ENCODE measurements at places on chromosomes 13 and 19.

GRCh38 chr19:8576273-8576993 is 809 bp downstream of the MYO1F start:
- peak; percentile 49 for DNase-seq

DNA sequence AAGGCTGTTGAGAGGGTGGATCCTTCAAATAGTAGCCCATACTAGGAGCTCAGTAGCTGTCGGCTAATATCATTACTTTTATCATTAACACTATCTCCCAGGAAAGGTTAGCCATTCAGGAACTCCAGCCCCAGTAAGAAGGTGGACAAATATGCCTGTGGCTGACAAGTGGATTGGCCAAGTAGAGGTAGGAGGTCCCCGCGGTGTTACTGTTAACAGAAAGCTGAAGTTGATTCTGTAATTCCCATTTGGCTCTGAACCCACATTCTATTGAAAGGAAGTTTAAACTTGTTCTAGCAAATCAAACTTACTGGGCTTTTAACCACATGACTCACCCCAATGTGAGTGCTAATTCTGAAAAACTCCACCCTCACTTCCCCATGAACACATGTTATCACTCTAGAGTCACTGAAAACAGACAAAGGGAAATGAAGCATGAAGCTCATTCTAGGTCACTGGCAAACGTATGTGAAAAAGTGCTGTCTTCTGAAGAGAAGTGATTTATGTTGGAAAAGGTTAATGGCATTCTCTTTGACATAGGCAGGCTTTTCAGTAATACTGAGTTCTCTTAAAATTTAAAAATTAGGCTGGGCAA is 273.5 kb downstream of the FGF14 start:
- DNase-seq = no peak

GRCh38 chr19:50330365-50331078 is 1.3 kb upstream of the KCNC3 start:
- peak; percentile 93 for DNase-seq

DNA sequence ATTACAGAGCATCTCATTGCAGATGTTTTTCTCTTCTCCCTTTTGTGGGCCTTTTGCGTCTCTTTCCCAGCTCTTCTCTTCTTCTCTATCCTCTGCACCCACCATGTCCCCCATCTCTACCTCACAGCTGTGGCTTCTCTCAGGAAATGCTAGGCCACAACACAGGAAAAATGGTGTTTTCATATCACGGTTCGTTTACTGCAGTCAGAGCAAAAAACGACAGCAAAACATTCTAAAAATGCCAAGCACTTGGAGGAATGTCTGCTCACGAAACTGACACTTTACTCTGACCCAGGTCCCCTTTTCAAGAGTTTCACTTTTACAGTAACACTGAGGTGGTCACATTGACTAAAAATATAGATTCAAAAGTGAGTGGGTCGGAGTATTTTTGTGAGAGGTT is 152.2 kb downstream of the DCT start:
- peak; percentile 45 for DNase-seq

DNA sequence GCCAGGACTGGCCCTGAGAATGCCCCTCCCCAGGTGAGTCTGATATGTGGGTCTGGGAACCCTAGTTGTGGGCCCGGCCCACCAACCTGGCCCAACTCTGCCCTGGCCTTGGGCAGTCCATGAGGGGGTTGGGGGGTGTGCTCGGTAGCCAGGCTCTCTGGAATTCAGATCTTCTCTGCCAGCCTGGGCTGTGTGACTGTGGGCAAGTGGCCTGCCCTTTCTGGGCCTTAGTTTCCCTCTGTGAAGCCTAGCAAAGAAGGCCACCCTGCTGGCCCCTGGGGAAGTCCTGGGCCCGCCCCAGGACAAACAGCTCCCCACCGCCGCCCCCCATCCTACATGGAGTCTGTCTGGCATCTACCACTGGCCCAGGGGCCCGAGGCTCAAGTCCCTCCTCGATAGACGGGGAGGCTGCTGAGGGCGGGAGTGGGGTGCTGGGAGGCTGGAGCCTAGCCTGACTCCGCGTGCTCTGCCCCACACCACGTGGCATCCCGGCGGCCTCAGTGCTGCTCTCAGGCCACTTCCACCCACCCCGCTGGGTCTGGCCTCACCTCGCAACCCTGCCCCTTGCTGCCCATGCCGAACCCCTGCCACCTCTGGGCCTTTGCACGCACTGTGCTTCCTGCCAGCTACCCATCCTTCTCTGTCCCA is 8.3 kb upstream of the TBXA2R start:
- DNase-seq = no peak

DNA sequence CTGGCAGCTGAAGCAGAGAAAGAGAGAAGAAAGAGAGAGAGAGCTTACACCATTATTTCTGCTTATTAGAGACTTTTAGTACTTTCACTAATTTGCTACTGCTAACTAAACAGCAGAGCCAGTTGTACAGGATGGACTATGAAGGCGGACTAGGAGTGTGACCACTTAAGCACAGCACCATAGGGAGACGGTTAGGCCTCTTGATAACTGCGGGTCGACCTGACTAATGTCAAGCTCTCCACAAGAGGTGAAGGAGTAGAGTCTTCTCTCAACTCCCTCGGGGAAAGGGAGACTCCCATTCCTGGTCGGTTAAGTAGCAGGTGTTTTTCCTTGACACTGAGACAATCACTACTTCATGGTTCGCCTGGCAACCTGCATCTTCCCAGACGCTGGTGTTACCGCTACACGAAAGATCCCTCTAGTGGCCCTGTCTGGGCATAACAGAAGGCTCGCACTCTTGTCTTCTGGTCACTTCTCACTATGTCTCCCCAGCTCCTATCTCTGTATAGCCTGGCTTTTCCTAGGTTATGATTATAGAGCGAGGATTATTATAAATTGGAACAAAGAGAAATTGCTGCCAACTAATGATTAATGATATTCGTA is 5.3 kb upstream of the PSG7 start:
- DNase-seq = no peak

- no peak for DNase-seq
Measured at GRCh38 chr19:19176950-19177349, 6.9 kb upstream of the MEF2B start.

DNA sequence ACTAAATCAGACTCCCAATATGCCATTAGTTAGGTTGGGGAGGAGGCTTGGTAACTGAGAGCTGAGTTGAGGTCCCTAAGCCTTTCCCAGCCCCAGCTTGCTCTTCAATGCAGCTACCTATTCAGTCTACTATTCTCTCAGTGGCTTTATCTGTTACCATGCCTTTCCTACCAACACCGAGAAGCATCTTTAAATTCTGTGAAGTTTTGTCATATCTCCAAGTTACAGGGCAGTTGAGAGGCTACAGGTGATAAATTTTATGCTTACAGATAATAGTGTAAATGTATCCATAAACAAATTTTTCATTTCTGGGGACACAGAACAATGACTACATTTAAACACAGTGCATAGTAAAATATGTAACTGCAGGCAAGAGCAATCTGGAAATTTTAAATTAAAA is 110.6 kb downstream of the ELF1 start:
- DNase-seq = no peak

GRCh38 chr13:75195495-75196146 is 286.3 kb downstream of the TBC1D4 start:
- no peak for DNase-seq

GRCh38 chr13:69857183-69857821 is 250.3 kb upstream of the ATXN8OS start:
- peak; percentile 34 for DNase-seq

GRCh38 chr19:43467730-43468129 is 2.3 kb upstream of the LYPD3 start:
- no peak for DNase-seq

DNA sequence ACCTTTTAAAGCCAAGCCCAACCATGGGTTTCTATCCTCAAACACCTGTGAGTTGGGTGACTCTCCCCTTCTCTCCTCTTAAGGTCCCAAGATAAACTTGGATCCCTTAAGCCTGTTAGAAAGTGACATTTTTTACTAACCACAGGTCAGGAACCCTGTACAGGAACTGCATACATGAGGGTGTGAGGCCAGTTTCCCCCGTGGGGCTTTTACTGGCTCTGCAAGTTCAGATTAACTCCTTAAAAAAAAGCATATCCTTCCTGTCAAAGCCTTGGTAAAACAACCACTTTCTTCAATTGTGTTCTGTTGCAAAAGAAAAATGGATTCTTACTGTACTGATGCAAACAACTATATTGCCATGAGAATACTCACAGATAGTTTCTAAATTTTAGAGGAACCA is 2638.7 kb upstream of the PCDH20 start:
- DNase-seq = no peak

DNA sequence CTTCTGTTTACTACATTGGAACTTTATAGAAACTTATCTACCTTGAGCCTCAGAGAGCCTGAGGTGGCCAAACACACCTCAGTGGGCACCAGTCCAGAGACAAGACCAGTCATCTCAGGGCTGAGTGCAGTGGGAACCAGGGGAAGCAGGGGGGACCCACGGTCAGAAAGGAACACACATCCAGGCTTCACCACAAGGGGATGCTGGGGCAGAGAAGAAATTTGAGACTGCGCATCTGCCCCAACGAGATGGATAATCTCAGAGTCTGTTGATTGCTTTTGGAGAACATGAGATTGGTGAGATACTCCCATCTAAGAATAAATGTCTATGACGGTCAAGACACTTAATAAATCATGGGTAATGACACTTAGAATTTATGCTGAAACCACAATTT is 98.7 kb downstream of the DOCK9 start:
- no peak for DNase-seq

DNA sequence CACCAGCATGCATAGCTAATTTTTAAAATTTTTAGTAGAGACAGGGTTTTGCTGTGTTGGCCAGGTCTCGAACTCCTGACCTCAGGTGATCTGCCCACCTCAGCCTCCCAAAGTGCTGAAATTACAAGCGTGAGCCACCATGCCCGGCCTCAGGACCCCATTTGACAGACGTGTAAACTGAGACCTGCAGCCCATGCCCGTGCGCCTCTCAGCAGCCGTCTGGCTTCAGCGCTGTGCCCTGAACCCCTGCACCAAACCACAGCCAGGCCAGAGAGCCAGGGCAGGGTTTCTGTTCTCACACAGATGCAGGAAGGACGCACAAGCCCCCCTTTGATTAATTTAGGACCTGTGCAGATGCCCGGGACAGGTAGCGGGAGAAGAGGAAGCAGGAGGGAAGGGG is 7.3 kb upstream of the FFAR1 start:
- no peak for DNase-seq

GRCh38 chr13:97466722-97467121 is 32.8 kb downstream of the RAP2A start:
- DNase-seq = no peak

GRCh38 chr19:27746691-27747380 is 1466.1 kb downstream of the UQCRFS1 start:
- DNase-seq = no peak

DNA sequence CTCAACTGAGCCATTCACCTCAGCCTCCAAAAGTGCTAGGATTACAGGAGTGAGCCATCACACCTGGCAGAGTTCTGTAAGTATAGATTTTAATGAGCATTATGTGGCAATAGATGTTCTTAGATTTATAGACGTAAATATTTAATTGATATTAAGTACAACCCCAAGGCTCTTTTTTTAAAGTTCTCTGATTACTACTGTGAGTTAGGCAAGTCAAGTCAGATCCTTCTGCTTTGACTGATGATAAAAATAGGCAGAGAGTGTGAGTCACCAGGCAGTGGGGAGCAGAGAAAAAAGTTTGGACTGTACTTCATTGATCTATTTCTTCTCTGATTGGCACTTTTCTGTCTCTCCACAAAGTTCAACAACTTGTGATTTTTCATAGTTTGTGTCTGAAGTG is 1379.9 kb downstream of the UQCRFS1 start:
- DNase-seq = no peak

DNA sequence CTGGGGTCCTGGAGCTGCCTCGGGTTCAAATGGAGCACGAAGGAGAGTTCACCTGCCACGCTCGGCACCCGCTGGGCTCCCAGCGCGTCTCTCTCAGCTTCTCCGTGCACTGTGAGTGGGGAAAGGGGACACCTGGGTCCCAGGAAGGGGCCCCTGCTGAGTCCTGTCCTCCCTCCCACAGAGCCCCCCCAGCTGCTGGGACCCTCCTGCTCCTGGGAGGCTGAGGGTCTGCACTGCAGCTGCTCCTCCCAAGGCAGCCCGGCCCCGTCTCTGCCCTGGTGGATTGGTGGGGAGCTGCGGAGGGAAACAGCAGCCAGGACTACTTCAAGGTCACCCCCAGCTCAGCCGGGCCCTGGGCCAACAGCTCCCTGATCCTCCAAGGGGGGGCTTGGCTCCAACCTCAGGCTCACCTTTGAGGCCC is 11.0 kb upstream of the SIGLEC11 start:
- DNase-seq = no peak

- no peak for DNase-seq
Measured at GRCh38 chr19:10113964-10114650, 2.6 kb downstream of the P2RY11 start.

DNA sequence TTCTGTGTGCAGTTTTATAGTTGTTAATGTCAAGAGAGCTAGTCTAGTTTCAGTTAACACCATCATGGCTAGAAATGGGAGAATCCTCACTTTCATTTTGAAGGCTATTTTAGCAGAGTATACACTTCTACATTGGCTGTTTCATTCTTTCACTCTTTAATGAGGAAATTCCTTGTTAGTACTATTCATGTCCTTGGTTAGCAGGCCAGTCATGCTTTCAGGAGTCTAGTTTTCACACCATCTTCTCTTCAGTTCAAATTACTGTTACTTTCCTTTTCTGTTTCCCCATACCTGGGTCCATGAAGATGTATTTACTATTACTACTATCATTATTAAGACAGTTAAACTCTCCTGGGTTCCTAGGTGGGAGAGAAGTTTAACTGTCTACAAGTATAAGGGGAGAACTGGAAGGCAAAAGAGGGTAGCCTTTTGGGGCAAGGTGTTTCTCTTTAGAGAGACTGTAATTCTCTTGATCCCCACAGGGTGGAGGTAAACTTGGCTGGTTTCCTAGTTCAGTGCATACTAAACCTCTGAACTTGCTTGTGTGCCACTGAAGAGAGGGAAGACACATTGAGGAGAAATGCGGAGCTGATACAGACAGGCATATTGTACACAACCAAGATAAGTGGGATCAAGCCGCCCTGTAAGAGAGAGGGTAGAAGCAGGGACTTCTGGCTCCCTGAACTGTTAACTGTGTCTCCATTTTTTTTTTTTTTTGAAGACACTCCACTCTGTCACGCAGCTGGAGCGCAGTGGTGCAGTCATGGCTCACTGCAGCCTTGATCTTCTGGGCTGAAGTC is 41.3 kb upstream of the IGFL4 start:
- DNase-seq = peak; percentile 12

DNA sequence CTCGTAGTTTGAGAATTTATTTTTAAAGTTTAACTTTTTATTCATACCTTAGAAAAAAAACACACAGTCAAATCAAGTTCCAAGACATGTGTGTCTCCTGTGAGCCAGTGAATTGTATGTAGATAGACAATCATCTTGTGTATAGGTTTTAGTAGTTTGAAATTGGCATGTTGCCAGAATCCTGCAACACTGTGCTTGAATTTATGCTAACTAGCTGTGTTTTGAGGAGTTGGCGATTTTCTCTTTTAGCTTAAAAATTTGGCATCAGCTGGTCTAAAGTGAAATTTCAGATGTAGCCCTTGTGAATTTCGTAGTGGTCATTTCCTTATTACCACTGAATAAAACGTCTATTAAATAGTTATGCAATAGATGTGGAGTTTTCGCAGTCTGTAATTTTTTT is 213.2 kb downstream of the ATP8A2 start:
- no peak for DNase-seq

- DNase-seq = no peak
Measured at GRCh38 chr13:60143775-60144174, 20.0 kb downstream of the DIAPH3 start.

All from B cell (primary cell).